ENCODE measurements at places on chromosomes 5 and 9.
A peak's percentile ranks its signal among the peaks of the same experiment; 100 is the strongest.

- DNase-seq, result no peak
Measured at GRCh38 chr9:136784249-136784996, 6.7 kb upstream of the TMEM141 start.

DNA sequence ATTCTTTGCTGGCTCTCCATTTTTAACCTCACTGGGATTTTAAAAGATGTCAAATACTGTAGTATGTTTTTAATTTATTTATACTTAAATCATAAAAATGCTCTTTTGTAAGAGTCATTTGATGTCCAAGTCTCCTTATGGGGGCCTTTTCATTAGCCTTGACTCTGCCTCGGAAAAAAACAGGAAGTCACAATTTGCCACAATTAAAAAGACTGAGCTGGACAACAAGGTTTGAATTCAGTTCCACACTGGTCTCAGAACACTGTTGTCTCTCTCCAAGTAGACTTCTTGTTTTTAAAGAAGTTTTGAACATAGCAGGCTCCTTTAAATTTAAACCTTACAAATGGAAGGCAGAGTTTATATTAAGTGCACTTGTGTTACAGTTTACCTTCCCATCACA is 444.2 kb downstream of the ACTL7B start:
- no peak for DNase-seq

GRCh38 chr5:922436-923280 is 30.0 kb downstream of the TRIP13 start:
- no peak for DNase-seq

GRCh38 chr5:177131352-177132135 is 2.0 kb upstream of the NSD1 start:
- no peak for DNase-seq

GRCh38 chr9:99264070-99264680 is 42.1 kb downstream of the SEC61B start:
- no peak for DNase-seq

DNA sequence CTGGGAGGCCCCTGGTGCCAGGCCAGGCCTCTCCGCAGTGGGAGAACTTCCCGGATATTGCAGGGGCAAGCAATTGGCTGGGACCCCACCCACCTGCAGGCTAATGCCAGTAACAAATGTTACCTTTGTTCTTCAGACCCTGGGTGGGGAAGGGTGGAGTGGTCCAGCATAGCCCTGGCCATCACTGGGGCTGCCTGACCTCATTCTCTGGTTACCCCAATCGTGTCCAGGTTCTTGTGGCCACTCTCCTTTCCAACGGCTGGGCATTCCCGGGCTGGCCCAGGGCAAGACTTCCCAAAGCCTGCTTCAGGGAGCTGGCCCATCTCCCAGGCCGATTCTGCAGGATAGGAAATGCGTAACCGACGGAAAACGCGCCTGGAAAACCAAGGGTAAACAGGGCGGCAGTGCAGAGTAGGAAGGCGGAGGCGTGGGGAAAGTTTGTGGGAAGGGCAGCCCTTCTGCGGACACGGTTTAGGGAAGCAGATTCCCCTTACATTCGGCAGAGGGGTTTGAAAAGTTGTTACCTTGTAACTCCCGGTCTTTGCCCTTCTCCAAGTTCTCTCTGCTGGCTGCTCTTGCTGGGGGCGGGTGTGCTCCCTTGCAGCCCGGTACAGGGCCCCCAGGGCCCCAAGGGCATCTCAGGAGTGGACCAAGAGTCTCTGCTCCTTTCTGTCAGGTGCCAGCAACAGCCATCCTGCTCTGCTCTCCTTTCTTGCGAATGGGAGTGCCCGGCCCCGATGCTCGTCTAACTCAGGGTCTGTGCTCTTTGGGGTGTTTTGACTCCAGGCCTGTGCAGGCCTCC is 3.5 kb downstream of the NRARP start:
- DNase-seq, result no peak

DNA sequence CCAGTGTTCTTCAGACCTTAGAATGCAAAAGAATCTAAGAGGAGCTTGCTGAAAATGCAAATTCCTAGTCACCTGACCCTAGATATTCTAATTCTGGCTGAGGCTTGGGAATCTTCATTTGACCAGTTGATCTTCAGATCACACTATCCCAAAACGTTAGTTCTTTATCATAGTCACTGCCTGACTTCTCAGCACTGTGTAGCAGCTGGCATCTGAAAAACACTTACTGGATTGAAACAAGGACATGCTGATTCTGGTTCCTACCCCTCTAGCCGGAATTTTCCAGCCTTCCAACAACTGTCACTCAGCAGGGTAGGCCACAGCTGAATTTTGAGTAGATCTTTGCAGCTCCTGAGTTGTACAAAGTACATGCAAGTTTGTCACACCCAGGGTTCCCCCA is 72.2 kb downstream of the EBF1 start:
- DNase-seq, result no peak

- no peak for DNase-seq
Measured at GRCh38 chr5:126831156-126831555, 54.2 kb downstream of the LMNB1 start.

GRCh38 chr9:135596211-135596610 is 34.7 kb downstream of the PAEP start:
- no peak for DNase-seq

DNA sequence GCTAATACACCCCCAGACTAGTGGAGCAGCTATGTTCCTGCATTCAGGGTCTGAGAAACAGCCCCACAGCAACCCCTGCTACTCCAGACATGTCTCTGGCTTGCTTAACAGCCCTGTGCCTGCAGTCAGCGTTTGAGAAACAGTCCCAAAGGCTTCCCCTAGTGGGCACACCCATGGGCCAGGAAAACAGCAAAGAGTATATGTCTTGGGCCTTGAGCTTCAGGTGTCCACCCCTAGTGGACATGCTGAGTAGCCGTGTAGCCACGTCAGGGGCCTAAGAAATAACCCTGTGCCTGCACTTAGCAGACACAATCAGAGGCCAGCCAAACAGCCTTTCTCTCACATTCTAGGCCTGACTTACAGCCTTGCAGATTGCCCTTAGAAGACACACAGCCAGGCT is 698.6 kb downstream of the PTPRD start:
- no peak for DNase-seq

GRCh38 chr5:150146862-150147601 is 8.6 kb downstream of the PDGFRB start:
- DNase-seq, result no peak

DNA sequence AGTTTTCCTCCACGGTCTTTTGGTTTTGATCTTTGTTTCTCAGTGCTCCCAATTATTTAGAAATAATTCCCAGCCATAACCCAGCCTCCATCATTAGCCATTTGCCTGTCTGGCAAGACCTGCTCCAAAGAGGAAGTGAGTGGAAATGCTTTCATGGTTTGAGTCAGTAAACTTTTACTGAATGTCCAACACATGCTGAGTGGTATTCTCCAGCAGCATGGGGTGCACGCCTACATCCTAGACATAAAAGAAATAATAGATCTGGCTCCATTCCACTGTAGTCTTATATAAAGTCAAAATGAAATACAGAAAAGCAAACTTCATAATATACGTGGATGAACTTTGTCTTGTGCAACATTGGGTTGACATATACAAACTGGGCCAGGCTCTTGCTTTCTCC is 757.2 kb downstream of the TLE1 start:
- no peak for DNase-seq

- DNase-seq, result no peak
Measured at GRCh38 chr9:107600060-107600573, 110.5 kb upstream of the KLF4 start.

- no peak for DNase-seq
Measured at GRCh38 chr9:82763656-82764055, 299.3 kb downstream of the RASEF start.

GRCh38 chr5:135392256-135392655 is 6.8 kb downstream of the MACROH2A1 start:
- DNase-seq, result peak; percentile 15

DNA sequence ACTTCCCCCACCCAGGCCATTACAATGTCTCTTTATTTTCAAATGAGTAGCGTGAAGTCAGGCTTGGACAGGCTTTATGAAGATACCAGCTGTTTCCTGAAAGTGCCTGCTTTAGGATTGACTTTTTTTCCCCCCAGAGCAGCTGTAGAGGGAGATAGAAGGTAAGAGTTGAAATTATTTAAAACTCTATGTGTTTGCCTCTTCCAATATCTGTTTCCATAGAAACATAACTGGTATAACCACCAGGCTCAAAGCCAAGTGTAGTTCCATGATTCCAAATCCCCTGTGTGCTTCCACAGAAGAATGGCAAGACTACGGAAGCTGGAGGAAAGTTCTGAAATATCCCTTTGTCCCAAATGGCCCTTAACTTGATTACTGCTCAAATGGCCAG is 87.4 kb upstream of the TBC1D2 start:
- no peak for DNase-seq

GRCh38 chr5:32848681-32849080 is 137.6 kb downstream of the NPR3 start:
- no peak for DNase-seq

DNA sequence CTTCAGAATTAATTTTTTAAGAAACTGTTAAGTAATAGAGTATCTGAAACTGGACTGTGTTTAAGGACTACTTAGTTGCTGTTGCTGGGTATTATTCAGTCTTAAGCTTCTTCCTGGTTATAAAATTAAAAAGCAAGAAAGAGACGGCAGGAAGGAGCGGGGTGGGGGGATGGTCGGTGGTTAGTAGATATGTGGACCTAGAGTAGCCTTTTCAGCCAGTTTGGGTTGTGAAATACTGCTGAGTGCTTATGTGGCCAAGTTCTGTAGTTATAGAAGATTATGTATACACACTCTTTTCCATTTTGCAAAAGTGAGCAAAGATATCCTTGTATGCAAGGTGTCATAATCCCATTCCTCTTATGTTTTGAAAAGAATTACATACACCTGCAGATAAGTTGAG is 28.5 kb downstream of the TRIO start:
- DNase-seq, result no peak

DNA sequence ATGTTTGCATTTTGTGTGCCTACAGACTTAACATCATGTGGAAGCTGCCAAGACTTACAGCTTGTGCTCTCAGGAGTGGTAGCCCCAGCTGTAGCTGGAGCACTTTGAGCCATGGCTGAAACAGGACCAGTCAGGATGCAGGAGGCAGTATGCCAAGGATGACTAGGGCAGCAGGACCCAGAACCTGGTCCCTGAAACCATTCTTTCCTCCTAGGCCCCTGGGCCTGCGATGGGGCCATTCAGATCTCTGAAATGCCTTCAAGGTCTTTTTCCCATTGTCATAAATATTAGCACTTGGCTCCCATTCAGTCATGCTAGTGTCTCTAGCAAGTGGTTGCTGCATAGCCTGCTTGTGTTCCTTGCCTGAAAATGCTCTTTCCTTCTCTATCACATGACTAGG is 29.6 kb upstream of the VLDLR start:
- DNase-seq, result no peak

DNA sequence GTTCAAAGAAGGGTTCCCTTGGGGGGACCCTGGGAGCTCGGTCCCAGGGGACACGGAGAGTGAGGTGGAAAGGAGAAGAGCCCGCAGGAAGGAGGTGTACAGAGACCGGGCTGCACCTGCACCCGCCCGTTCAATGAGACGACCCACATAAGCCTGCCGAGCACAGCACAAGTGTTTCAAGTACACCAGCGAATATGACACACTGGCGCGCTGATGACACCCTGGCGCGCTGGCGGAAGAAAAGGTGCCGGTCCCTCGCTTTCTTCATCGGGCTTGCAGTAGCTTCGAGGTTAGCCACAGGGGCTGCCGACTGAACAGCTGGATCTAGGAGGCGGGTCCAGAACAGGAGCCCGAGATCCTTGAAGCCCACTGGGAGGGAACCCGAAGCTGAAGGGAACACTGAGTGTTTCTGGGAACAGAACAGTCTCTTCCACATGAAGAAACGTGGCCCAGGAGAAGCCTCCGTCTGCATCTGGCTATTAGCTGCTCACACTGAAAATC is 1.4 kb downstream of the TBC1D9B start:
- no peak for DNase-seq

GRCh38 chr5:39423331-39423751 is 1.4 kb downstream of the DAB2 start:
- DNase-seq, result no peak

GRCh38 chr9:128026773-128027541 is 40.2 kb downstream of the NAIF1 start:
- peak; percentile 88 for DNase-seq

DNA sequence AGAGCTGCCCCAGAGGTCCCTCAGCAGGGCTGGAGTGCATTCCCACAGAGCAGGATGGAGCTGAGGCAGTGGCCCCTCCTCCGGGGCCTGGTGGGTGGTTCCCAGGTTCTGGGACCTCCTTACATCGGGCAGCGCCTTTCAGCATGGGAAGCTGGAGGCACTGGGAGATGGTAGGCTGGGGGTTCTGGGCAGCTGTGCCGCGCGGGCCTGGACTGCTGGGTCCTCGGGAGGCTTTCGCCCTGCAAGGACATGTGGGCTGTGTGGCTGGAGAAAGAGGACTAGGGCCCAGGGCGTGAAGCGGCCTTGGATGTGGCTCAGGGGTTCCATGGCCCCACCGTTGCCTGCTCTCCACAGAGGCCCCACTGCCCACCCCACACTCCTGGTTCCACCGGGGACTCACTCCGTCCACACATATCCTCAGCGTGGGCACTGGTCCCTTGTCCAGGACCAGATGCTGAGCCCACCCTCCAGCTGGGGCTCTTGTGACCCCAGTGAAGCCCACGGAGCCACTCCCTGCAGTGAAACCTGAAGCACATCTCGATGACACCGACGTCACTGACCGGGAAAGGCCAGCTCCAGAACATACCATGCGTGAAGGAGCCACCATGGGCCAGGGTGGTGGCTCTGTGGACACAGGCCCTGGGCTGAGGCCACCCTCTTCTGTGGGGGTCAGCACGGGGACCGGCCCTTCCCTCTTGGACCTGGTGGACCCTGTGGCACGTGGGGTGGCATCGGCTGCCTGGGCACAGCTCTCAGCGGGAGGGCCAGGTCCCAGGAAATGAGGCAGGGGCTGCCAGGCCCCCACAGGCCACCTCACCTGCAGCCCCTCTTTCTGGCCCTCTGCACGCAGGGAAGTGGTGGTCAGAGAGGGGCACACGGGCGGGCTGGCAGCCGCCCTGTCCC is 31.5 kb upstream of the NKD2 start:
- DNase-seq, result no peak

DNA sequence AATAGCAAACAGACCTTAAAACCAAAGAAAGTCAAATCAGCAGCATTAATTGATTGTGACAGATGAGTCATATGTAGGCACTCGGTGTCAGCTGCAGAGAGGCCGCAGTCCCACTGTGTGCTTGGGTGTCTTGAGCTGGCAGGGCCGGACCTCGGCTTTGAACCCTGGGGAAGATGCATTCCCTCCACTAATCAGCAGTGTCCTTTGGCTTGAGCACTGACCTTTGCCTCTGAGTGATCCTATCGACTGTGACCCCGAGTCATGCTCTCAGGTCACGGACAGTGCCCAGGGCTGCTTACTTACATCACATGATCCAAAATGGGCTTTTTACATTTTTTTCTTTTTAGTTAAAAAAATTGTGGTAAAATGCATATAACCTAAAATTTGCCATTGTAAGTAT is 188.7 kb downstream of the GADD45G start:
- DNase-seq, result no peak
